ENCODE measurements at places on chromosomes 7 and 10.

DNA sequence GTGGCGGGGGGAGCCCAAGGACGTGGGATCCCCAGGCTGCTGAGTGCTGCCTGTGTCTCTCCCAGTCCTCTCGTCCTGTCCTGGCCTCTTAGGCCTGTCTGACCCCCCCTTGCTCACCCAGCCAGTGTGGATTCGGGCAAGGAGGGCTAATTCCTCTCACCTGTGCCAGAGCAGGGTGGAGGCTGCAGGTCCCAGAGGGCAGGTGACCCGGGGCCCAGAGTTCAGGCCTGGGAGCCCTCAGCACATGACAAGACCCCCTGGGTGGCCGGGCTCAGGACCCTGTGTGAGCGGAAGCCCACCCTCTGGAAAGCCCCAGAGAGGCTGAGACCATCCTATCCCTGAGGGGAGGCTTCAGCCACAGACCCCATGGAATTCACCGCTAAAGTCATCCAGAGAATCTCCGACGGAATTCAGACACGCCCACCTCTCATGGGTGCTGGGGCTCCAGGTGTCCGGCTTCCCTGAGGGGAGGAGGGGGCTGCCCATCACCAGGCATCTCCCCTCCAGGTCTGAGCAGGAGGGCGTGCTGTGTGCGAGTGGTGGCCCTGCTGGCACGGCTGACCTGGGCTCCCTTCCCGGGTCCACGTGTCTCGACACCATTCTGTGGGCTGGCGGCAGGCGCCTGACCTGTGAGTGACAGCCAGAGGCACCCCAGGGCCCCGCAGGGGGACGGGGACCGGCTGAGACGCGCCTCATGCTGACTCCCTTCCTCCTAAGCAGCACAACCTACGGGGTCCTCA is 5.0 kb downstream of the KNDC1 start:
- DNase-seq = no peak

DNA sequence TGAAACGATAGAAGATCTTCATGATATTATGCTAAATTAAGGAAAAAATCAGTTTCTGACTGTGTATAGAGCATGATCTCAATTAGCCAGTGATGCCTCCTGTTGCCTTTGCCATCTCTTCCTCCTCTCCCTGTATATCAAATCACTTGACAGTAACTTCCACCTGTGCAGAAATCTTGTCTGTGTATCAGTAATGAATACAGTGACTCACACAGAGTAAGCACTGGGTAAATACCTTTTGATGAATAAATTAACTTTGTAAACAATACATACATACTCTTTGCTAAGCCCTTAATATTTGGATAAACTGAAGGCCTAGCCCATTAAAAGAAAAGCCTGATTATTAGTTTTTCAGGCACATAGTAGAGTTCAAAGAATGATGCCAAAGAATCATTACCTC is 610.6 kb upstream of the NRP1 start:
- DNase-seq = no peak

DNA sequence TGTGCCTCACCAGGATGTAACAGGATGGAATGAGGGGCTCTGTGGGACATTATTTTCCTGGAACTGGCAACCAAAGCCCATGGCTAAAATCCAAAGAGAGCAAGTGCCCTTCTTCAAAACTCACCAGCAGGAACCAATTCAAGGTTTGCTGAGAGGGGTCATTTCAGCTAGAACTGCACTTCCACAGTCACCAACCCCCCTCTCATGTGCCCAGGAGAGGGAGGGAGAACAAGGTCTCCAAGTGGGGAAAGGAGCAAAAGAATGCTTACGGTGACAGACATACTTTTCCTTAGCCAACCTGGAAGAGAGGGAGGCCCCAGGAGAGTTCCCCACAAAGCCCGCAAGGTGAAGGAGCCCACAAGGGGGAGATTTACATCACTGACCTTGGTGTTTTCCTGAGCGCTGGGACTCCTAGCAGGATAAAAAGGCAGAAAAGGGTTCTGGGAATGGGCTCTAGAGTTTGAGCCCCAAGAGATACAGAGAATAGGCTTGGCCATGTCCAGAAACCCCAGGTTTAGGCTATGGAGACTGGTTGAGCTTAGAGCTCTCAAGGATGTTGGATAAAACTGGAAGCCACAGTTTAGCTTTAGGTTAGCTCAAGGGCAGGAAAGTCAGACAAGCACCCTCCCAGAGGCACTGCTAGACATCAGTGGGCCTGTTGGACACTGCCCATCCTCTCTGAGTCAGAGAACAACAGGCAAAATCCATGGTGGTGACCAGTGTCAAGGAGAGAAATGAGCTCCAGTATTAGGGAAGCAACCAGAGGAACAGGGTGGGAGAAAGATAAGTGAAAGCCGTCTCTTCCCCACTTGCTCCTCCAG is 63.9 kb upstream of the GHITM start:
- DNase-seq = no peak

- no peak for DNase-seq
These were observed 19.8 kb downstream of the HNRNPA2B1 start for GRCh38 chr7:26180792-26181198.

DNA sequence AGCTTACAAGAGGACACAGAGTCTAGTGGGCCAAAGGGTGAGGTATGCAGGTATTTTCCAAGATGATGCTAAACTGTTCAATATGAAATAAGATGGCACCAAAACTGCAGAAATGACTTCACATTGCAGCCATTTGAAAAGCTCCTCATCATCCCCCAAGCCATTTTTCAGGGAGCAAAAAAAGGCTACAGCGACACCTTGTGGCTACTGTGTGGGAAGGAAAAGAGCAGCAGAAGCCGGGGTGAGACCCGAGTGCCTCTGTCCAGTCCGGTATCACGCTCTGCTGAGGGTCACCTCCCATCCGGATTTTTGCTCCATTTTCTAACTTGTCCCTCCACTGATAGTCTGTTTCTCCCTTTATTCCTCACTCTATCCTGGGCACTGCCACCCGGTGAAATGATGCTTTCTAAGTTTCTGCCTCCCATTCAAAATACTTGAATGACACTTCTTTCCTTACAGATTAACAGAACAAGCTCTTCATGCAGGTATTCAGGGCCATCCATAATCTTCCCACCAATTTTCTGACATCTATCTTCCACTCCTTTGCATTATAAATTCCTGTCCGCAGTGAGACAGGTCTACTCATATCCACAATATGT is 220.2 kb downstream of the DGKI start:
- peak; percentile 42 for DNase-seq

DNA sequence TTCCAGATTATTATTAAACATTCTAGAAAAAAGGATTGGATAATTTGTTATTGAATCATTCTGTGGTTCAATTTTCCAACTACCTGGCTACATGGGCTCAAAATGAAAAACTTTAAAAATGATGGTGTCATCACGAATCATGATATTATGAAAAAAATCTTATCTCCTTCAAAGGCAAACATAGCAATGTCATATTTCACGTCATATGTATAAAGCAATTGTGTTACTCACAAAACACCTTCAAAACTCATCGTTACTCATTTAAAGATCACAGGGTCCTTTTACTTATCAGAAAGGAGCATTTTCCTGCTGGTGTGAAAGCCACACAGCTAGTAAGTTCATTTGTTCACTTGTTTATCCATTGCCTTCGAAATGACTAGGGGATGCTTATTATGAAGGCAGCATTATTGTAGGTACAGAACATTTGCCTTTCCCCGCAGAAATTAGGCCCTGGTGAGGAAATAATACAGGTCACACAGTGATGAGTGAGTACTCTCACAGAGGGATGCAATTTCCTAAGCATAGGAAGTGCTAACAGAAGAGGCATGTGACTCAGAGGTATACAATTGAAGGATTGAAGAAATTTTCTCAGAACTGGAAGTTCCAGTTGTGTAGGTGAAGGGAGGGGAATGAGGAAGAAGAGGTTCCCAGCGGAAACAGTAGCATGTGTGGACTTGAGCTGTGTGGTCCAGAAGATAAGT is 478.7 kb downstream of the INHBA start:
- no peak for DNase-seq

DNA sequence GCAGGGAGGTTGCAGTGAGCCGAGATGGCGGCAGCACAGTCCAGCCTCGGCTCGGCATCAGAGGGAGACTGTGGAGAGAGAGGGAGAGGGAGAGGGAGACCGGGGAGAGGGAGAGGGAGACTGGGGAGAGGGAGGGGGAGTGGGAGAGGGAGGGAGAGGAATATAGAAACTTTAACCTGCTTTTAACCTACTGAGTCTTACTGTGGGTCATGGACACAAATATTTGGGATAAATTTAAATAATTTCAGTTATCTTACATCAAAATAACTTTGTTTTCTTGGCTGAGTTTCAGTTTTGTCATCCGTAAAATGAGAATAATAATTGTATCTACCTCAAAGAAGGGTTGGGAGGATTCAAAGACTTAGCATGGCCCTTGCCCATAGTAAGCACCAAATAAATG is 319.8 kb downstream of the LRMDA start:
- DNase-seq = no peak

DNA sequence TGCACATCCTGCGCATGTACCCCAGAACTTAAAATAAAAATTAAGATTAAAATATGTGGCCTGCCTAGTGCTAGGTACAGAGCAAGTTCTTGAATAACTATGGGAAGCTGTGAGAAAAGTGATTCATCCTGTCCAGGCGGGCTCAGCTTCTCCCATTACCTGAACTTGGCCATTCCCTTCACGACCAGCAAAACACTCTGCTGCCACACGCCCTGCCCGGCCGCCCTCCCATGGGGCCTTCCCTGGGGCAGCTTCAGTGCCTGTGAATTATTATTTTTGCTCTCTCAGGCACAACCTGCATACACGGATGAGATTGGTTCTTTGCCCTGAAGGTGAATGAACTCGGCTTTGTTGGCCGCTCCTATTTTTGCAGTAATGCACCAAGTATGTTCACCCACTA is 209.2 kb upstream of the SHH start:
- no peak for DNase-seq

DNA sequence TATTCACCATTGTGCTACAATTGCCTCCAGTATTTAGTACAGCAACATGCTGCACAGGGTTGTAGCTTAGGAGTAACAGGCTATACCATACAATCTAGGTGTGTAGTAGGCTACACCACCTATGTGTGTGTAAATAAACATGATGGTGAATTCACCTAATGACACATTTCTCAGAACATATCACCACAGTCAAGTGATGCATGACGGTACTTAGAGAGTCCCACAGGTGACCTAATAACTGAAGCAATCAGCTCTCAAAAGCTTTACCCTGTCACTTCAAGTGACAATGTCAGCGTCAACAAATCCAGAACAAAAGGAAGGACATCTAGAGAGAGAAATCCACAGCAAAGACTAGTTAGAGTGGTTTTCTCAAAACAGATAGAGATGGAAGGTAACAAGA is 38.8 kb downstream of the CCNJ start:
- DNase-seq = no peak

- no peak for DNase-seq
These were observed 24.7 kb downstream of the PSPH start for GRCh38 chr7:56026538-56026937.

DNA sequence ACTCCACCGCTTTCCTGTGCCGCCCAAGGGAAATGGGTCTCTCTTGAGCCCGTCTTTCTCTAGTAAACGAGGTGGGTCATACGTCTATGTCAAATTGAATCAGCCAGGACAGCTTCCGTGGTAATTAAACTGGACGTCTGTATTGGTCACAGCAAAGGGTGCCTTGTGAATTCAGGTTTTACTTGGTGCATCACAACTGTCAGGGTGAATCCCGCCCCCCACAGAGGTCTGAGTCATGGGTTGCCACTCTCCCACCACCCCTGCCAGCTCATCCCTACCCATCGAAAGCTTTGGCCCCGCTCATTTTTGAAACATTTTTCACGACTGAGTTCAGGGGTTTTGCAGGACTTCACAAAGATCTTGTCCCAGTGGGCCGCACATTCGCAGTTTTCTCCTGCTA is 8.0 kb upstream of the SP8 start:
- no peak for DNase-seq

GRCh38 chr10:775245-776075 is 86.0 kb upstream of the DIP2C start:
- DNase-seq = no peak

GRCh38 chr7:141074162-141074991 is 513 bp downstream of the TMEM178B start:
- no peak for DNase-seq

DNA sequence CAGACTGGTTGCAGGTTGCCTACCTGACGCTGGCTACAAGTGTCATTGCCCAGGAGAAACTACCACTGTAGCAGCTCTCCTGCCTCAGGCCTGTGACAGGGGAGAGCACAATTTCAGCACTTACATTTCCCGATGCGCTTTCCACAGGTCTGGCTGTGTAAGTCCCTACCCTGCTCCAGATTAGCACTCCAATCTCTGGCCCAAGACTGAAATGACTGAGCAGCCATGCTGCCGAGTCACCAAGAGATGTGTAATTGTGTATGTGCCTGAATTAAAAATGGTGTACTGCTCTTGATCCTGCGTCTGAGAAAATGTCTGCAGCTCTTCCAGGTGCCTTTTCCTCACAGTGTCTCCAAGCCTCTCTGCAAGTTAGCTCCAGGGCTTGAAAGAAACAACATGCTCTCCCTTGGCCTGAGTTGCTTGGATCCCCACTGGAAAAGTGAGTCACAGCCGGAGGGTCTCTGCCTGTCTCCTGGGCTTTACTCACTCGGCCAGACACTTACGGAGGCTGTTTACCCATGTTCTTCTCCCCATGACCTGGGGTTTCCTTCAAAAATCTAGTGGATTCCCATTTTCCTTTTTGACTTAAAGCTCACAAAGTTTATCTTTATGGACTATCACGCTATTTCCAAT is 1001.7 kb upstream of the KCND2 start:
- no peak for DNase-seq

- DNase-seq = no peak
These were observed 928.0 kb upstream of the ZNF722 start for GRCh38 chr7:63070696-63071095.

GRCh38 chr7:148060724-148061123 is 529.8 kb upstream of the C7orf33 start:
- no peak for DNase-seq

GRCh38 chr10:70379581-70380176 is 2.7 kb downstream of the LRRC20 start:
- DNase-seq = no peak

- no peak for DNase-seq
These were observed 250.2 kb downstream of the ELFN1 start for GRCh38 chr7:1920266-1920681.

DNA sequence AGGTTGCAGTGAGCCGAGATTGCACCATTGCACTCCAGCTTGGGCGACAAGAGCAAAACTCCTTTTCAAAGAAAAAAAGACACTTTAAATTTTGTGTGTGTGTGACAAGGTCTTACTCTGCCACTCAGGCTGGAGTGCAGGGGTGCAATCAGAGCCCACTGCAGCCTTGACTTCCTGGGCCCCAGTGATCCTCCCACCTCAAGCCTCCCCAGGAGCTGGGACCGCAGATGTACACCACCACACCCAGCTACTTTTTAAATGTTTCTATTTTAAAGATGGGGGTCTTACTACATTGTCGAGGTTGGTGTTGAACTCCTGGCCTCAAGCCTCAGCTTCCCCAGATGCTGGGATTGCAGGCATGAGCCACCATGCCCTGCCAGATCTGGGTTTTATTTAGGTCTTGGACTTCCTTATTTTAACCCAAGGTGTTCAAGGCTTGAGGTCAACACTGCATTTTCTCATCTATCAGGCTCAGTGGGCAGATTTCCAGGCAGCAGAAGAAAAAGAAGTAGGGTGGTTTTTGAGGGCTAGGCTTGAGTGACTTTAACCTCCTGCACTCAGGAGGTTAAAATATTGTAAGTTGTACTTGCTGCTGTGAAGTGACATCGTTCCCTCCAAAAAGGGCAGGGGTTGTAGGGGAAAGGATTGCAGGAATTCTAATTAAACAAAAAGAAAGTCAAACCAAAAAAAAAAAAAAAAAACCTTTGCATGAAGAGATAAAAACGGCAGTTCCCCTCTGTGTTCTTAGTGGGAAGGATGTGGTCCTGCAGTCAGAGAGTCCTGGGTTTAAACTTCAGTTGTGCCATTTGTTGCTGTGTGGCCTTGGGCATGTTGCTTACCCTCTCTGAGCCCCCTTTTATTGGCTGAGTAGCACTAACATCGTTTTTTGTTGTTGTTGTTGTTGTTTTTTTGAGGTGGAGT is 71.5 kb downstream of the CARD11 start:
- no peak for DNase-seq

All from left hindlimb (tissue), 1 donor.